ENCODE measurements at places on chromosomes 2 and 18.

DNA sequence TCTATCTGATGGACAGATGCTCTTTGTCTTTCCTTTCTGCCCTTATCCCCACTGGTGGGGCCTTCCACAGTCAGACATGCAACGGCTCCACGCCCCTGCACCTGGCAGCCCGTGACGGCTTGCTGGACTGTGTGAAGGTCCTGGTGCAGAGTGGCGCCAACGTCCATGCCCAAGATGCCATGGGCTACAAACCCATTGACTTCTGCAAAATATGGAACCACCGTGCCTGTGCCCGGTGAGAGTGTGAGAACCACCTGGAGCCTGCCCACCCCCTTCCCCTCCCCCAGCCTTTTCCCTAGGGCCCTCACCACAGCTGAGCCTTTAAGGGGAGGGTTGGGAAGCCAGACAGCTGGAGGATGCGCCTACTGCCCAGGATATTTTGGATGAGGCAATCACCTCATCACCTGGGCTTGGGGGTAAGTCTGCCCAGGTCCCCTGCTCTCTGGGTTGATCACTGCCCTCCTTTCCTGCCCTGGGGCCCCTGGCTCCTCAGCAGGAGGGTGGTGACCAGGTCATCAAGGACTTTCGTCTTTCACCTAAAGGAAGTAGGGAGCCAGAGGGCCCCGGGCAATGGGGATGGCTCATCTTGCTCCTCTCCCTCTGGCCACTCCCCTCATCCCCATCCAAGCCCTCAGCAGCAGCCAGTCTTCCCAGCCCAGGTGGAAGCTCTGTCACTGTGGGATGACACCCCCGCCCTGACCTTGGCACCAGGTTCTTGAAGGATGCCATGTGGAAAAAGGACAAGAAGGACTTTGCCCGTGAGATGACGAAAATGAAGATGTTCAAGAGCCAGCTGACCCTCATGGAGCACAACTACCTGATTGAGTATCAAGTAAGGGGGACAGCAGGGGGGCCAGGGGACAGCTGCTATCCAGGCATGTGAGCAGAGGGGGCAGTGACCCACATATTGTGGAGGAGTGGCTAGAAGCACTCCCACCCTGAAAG is 3.7 kb downstream of the ANKRD53 start:
- no peak for DNase-seq

DNA sequence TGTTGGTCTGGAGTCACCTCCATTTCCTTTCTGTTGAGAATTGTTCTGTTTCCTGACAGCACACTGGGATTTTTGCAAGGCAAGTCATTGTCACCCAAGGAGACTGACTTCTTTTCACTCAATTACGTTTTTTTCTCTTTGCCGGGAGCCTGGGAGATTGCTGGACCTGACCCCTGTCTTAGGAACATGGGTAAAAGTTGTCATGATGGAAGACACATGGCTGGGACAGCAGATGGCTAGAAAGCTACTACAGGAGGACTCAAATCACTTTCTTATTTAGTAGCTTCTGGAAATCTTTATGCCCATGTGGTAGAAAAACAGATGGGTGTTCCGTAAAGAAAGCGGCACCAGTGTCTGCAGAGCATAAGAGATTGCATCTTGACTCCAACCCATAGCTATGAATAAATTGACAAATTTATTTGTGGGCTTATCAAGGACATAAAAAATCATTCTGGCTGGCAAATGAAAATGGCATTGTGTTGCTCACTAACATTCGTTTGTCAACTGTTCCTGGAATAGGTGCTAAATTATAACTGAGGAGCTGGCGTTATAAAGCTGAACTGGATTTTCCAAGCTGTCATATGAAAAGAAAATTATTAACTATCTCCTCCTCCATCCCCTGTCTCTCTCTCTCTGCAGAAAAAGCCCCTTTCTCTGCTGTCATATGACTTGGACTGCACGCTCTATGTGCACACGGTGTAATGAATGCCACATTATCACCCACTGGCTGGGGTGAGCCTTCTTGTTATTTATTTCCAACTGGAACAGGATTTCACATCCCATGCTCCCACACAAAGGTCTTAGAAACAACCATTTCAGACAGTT is 159.8 kb downstream of the SH3RF3 start:
- no peak for DNase-seq

GRCh38 chr2:237271698-237272652 is 142.0 kb downstream of the COL6A3 start:
- DNase-seq = no peak

GRCh38 chr2:41160439-41160838 is 708.5 kb upstream of the SLC8A1 start:
- no peak for DNase-seq

GRCh38 chr2:72081451-72081850 is 66.2 kb downstream of the CYP26B1 start:
- no peak for DNase-seq
